ENCODE measurements at places on chromosomes 2 and 18. TPM values are rescaled to one million over a fixed set of nuclear protein-coding genes. Genes with fewer than 3 reads are reported as not detected.

GRCh38 chr2:18265614-18266586 is 294.6 kb downstream of the RDH14 start:
- H3K27ac ChIP-seq, result no peak overlapping the region
- H3K4me1 ChIP-seq, result no peaks in the 10 kb centered on the region
- no peaks in the 10 kb centered on the region for H3K36me3 ChIP-seq
- H3K27me3 ChIP-seq, result no peaks in the 10 kb centered on the region
- H3K4me3 ChIP-seq, result no peak overlapping the region

DNA sequence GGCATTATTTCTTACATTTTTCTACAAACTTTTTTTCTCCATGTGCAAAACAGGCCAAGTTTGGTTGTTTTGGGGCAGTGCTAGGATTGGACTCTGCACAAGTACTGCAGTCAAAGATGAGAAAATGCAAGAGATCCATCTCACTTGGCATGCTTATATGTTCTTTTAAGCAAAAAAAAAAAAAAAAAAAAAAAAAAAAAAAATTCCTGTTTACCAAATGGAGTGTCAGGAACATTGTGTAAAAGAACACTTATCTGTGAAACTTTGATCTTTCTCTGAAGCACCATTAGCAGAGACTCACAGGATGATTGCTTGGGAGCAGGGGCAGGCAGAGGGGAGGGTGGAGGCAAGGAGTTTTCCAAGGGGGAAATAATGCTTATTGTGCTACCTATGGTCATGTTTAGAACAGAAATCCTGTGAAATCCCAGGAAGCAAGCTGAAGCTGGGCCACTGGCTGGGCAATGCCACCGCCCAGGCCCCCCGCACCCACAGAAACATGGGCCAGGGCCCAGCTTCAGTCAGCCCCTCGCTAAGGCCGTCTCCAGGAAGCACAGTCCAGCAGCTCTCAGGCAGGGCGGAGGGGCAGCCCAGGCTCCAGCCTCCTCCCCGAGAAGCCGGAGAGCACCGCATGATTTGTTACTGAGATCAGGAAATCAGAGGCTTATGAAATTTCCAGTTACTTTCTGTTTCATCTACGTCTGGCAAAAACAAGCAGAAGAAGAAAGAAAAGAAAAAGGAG is 229.4 kb downstream of the ZNF516 start:
- H3K4me3 ChIP-seq, result no peak overlapping the region
- no peaks in the 10 kb centered on the region for H3K36me3 ChIP-seq
- H3K27ac ChIP-seq, result no peak overlapping the region
- peaks cover 3% of the 10 kb centered on the region for H3K4me1 ChIP-seq
- DNase-seq, result no peak

- H3K4me3 ChIP-seq, result peak overlapping the region; percentile 97
- H3K27ac ChIP-seq, result peak overlapping the region; percentile 97
- DNase-seq, result no peak
- H3K36me3 ChIP-seq, result peaks cover 2% of the 10 kb centered on the region
- H3K27me3 ChIP-seq, result no peaks in the 10 kb centered on the region
- peaks cover 35% of the 10 kb centered on the region for H3K4me1 ChIP-seq
Measured at GRCh38 chr2:210477496-210477895, 937 bp upstream of the LANCL1 start.

- H3K4me1 ChIP-seq, result peaks cover 10% of the 10 kb centered on the region
- no peak within 1 kb of the TSS for H3K4me3 ChIP-seq
- H3K27ac ChIP-seq, result no peak within 1 kb of the TSS
- no peak for DNase-seq
- no peaks in the 10 kb centered on the region for H3K36me3 ChIP-seq
Measured at GRCh38 chr2:113126845-113127645, at the start of gene IL1RN. IL1RN (plus strand) TSS chr2:113127598; CDS start chr2:113127625, 27 bp downstream.

GRCh38 chr2:101230541-101231001 is 22.1 kb upstream of the CNOT11 start:
- no peak overlapping the region for H3K4me3 ChIP-seq
- no peak for DNase-seq
- no peaks in the 10 kb centered on the region for H3K36me3 ChIP-seq
- H3K27ac ChIP-seq, result no peak overlapping the region

GRCh38 chr2:211477537-211478275 is 921.3 kb downstream of the CPS1 start:
- no peaks in the 10 kb centered on the region for H3K4me1 ChIP-seq
- H3K4me3 ChIP-seq, result no peak overlapping the region
- H3K27me3 ChIP-seq, result no peaks in the 10 kb centered on the region
- no peaks in the 10 kb centered on the region for H3K36me3 ChIP-seq

- no peaks in the 10 kb centered on the region for H3K36me3 ChIP-seq
- H3K27me3 ChIP-seq, result no peaks in the 10 kb centered on the region
- H3K27ac ChIP-seq, result no peak overlapping the region
- peak; percentile 67 for DNase-seq
- H3K4me3 ChIP-seq, result no peak overlapping the region
Measured at GRCh38 chr2:221517696-221518151, 54.4 kb downstream of the EPHA4 start.

DNA sequence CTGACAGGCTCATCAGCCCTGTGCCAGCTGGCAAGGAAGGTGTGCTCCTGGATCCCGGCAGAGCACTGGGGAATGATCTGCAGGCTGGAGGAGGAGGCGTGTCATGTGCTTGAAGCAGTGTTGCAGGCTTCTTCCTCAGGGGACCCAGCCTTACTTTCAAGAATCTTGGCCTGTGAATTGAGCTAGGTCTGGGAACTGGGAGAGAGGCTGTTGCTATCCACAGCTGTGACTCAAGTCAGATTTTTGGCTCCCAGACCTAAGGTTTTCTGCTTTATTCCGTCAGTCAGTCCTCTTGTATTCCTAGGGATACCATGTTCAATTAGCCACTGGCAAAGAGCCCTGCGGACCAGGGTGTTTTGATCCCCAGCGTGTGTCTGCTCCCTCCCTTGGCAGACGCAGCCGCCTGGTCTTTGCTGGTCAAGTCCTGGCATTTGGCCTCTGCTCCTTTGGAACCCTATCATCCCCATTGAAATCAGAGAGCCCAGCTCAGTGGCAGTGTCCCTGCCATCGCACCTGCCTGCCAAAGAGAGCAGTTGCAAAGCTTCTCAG is 32.4 kb downstream of the ASB1 start:
- no peak overlapping the region for H3K27ac ChIP-seq
- no peaks in the 10 kb centered on the region for H3K36me3 ChIP-seq
- no peak overlapping the region for H3K4me3 ChIP-seq

DNA sequence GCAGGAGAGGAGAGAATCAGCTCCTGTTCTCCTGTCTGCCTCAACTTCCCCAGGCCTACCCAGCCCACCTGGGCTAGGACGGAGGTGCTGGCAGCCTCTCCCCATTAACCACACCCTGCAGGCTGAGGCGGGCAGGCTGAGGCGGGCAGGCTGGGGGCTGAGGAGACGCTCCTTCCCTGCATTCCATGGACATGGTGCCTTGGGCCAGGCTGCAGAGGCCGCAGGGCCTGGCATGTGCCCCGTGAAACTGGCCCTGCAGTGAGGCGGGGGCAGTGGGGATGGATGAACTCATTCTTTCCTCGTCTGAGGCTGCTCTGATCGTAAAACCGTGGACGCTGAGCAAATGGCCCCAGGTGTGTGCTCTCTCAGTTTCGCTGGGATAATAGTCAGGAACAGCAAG is 84.7 kb upstream of the LAPTM4A start:
- H3K4me1 ChIP-seq, result peaks cover 5% of the 10 kb centered on the region
- no peaks in the 10 kb centered on the region for H3K36me3 ChIP-seq
- H3K27me3 ChIP-seq, result peaks cover 35% of the 10 kb centered on the region
- no peak overlapping the region for H3K4me3 ChIP-seq

DNA sequence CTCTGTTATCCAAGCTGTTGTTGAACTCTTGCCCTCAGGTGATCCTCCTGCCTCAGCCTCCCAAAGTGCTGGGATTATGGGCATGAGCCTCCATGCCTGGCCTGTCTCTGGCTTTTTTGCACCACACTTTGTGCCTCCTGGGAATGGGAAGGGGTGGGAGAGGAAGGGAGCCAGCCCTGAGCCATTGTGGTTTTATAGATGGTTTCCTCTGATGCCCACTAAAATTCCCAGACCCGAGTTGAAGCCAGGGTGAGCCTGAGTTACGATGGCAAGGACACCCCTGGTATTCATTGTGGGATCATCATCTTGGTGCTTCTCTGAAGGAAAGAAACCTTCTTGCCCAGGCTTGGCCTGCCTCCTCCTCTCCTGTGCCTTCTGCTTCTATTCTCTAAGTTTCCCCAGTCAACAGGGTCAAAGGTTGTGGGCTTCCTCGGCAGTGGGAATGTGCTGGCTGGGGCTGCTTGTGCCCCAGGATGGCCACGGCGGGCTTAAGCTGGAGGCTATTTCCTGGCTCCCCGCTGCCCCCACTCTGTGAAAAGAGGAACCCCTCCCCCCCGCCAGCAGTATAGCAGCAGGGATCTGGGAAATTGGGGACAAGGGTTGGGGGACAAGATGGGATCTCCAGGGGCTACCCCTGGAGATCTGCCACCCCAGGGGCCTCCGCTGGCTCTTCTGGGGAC is 106.2 kb downstream of the STPG4 start:
- no peak for DNase-seq
- peaks cover 10% of the 10 kb centered on the region for H3K36me3 ChIP-seq
- peaks cover 21% of the 10 kb centered on the region for H3K4me1 ChIP-seq
- H3K4me3 ChIP-seq, result no peak overlapping the region

DNA sequence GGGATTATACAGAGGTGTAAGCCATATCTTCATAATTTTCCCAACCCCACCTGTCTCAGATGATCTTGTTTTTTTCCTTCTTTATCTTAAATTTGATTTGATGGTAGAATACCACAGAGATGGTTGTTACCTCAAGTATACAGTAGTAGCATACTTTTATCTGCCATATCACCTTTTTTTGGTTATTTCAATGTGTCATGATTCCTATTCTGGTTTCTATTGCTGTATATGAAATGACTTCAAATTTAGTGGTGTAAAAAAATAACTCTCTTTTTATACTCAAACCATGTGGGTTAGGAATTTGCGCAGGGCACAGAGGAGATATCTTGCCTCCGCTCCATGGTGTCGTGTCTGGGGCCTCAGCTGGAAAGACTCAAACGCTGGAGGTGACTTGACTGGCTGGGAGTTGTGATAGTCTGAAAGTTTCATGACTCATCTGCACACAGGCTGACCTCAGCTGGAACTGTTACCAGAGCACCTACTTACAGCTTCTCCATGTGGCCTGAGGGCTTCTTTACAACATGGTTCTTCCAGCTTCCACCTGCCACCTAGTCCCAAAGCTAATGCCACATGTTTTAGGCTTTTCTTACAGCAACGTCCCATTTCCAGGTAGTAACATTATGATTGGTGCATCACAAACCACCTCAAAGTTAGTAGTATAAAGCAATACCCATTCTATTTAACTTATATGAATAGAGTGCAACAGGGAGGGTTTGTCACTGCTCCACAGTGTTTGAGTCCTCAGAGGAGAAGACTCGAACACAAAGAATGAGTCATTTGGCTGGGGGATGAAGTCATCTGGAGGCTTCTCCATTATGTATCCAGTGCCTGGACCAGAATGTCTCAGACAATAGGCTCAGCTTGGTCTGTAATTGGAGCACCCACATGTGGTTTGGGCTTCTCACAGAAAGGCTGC is 82.3 kb upstream of the XPO1 start:
- H3K36me3 ChIP-seq, result no peaks in the 10 kb centered on the region
- DNase-seq, result no peak
- no peaks in the 10 kb centered on the region for H3K4me1 ChIP-seq

DNA sequence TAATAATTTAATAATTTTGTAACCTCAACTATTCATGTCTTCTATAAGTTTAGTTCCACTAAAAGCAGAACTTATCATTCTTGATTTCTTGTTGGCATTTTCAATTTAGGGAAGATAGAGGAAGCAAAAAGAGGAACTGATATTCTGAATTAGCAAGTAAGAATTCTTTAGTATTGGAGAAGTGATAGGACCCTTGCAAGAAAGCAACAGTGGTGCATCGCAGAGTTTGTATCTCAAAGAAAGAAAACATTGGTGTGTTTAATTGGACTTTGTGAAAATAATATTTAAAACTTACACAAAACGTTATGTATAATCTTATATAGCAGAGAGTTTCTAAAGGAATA is 36.5 kb upstream of the TNFRSF11A start:
- no peak for DNase-seq
- H3K4me1 ChIP-seq, result peaks cover 8% of the 10 kb centered on the region
- no peak overlapping the region for H3K4me3 ChIP-seq
- no peaks in the 10 kb centered on the region for H3K27me3 ChIP-seq
- no peak overlapping the region for H3K27ac ChIP-seq

DNA sequence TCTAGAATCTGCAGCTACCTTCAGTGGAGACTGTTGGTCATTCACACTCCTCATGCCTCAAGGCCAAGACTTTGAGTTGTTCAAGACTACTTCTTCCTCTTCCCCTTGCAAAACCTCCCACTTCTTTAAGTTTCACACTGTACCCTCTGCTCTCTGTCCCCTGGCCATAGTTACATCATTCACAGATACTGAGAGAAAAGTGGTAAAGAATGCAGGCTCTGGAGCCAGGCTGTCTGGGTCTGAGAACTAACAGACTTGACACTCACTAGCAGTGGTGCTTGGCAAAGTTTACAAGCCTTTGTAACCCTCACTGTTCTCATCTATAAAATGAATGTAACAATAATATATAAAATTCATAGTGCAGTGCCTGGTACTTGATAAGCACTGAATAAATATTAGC is 61.8 kb downstream of the CDH20 start:
- H3K4me3 ChIP-seq, result no peak overlapping the region
- no peak overlapping the region for H3K27ac ChIP-seq
- DNase-seq, result no peak
- no peaks in the 10 kb centered on the region for H3K36me3 ChIP-seq
- H3K27me3 ChIP-seq, result peaks cover 6% of the 10 kb centered on the region
- H3K4me1 ChIP-seq, result no peaks in the 10 kb centered on the region

- no peak overlapping the region for H3K27ac ChIP-seq
- DNase-seq, result no peak
- H3K4me1 ChIP-seq, result peaks cover 7% of the 10 kb centered on the region
- H3K27me3 ChIP-seq, result peaks cover 41% of the 10 kb centered on the region
Measured at GRCh38 chr2:98089941-98090340, 3.0 kb downstream of the VWA3B start.

DNA sequence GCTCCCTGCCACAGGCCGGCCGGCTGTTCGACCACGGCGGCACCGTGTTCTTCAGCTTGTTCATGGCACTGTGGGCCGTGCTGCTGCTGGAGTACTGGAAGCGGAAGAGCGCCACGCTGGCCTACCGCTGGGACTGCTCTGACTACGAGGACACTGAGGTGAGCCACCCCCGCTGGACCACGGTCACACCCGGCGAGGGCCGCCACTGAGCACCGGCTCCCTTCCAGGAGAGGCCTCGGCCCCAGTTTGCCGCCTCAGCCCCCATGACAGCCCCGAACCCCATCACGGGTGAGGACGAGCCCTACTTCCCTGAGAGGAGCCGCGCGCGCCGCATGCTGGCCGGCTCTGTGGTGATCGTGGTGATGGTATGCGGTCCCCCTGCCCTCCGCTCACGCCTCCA is 20.8 kb downstream of the ANO7 start:
- H3K4me3 ChIP-seq, result no peak overlapping the region
- peaks cover 4% of the 10 kb centered on the region for H3K4me1 ChIP-seq
- H3K36me3 ChIP-seq, result no peaks in the 10 kb centered on the region
- DNase-seq, result no peak

Gene FEV
- total RNA-seq, result not detected

Gene UGT1A4
- not detected for total RNA-seq

Gene FSHR
- not detected for total RNA-seq

Gene PPP3R1
- 60.3 TPM for total RNA-seq

Gene ALLC
- not detected for total RNA-seq

Gene ACMSD
- total RNA-seq, result not detected

Gene INHBB
- total RNA-seq, result not detected

Gene DSC1
- total RNA-seq, result 0.16 TPM

Gene PTPN4
- total RNA-seq, result 149 TPM
